ENCODE measurements at places on chromosomes 11 and 22.

- peak; percentile 2 for DNase-seq
Measured at GRCh38 chr11:131511794-131512193, 141.4 kb downstream of the NTM start.

GRCh38 chr11:80281194-80281593, 840.4 kb upstream of the TENM4 start:
- DNase-seq: no peak

- no peak for DNase-seq
Measured at GRCh38 chr11:78350646-78351165, 66.9 kb downstream of the GAB2 start.

DNA sequence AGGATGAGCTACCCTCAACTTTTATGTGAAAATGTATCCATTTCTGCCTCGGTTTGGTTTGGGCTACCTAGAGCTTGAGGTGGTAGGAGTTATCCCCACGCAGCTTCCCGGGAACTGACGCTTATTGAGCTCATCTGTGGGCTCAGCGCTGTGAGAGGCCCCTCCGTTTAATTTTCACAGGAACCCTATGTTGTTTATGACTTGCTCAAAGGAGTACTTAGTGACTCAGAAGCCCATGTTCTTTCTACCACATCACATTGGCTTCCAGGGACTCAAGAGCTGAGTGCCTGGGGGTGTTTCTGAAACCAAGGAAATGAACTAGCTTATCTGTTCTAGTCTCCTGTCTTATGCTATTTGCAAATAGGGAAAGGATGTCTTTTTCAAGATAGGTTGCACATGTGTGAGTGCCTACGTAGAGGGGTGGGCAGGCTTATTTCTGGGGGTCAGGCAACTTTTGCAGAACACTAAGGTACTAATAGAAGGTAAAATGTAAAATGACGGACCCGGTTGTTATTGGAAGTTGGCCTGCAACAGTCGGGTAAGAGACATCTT, 40.5 kb downstream of the MICAL2 start:
- DNase-seq: no peak

DNA sequence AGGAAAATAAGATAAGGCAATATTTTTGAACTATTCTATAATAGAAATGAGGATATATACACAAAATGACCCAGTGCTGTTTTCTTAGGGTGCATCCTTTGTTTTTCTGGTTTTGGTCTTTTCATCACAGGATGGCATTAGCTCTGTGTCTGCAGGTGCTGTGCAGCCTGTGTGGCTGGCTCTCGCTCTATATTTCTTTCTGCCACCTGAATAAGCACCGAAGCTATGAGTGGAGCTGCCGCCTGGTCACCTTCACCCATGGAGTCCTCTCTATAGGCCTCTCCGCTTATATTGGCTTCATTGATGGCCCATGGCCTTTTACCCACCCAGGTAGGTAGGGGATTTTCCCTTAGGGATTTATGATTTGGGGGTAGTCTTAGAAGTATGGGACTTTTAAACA, 2.2 kb downstream of the TLCD5 start:
- no peak for DNase-seq

GRCh38 chr22:30694171-30694639, 469 bp upstream of the OSBP2 start:
- peak; percentile 20 for DNase-seq

DNA sequence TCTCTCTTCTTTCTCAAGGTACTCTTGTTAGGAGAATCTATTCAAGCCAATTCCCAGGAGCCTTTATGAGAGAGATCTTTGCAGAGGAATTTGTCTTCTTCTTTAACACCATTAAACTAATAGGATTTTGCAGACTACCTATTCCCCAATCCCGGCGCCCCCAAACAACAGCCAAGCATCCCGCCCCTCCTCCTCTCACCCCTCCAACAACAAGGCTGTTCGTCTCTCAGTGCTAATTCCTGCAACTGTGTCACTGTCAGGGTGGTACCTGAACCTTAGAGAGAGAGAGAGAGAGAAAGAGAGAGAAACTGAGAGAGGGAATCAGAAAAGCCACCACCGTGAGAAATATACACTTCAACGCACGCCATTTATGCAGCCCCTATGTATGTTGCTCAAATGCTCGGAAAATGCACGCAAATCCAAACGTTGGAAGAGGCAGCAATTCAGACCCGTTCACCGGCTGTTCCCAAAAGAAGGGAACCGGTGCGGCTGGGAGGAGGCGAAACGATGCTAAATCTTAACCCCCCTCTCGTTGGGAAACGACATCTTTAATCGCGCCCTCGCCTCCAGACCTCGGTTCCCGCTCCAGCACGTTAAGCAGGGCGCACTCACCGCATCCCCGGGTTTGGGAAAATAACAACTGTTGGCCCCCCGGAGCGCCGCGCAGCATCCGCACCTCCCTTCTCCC, 961 bp downstream of the KCNA4 start:
- no peak for DNase-seq

DNA sequence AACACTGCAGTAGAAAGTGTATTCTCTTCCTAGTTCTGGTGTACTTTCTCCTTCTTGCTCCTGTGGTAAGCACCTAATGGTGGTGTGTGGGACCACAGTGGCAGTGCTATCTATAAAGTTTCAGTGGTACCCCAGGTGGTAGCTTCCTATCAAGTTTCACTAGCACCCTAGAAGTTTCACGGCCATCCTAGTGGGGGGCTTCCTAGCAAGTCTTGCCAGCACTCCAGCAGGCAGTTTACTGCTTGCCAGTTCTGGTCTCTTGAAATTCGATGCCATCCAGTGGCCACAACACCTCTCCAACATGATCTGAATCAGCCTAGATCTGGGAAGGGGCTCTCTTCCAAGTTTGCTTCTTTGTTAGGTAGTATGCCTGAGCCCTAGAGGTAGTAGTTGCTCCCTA, 229.6 kb downstream of the SWAP70 start:
- DNase-seq: no peak
